ENCODE measurements at places on chromosomes 7 and 10.

GRCh38 chr7:41058986-41059741, 643.7 kb downstream of the INHBA start:
- DNase-seq: no peak

GRCh38 chr10:11086177-11086840, 68.6 kb downstream of the CELF2 start:
- no peak for DNase-seq

DNA sequence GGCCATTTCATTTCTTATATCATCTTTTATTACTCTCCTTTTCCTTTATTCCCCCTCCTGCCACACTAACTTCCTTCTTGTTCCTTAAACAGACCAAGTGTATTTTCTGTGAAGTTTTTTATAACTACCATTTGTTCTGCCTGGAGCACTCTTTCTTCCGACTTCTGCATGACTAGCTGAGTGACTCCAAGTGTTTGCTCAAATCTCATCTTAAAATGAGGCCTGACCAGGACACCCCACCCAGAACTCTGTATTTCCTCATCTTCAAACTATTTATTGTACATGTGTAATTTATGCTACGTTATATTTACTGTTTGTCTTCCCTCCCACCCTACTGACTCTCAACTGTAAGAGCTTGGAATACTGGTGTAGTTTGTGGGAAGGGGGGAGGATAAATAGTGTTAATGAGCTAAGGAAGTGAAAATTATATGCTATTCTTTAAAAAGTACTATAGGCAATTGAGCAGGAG, 3.2 kb downstream of the MINDY3 start:
- DNase-seq: no peak

DNA sequence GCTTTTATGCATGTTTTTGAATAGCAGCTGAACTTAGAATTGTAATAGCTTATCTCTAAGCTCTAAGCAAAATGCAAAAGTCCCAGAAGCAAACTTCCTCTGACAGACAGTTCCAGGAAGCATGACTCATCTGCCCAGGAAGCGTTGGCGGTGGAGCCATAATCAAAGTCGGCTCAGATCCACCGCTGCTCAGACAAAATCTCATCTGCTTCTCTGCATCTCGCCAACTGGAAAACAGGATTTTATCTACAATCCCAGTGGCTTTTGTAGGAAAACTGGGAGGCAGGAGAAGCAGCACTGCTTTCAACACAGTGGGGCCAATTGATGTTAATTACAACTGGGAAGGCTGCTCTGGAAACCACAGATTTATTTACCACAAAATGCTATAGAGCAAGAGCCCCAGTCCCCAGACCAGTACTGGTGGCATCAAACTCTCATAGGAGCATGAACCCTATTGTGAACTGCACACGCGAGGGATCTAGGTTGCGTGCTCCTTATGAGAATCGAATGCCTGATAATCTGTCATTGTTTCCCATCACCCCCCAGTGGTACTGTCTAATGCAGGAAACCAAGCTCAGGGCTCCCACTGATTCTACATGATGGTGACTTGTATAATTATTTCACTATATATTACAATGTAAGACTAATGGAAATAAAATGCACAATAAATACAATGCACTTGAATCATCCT, 99.9 kb downstream of the CUBN start:
- DNase-seq: peak; percentile 60

DNA sequence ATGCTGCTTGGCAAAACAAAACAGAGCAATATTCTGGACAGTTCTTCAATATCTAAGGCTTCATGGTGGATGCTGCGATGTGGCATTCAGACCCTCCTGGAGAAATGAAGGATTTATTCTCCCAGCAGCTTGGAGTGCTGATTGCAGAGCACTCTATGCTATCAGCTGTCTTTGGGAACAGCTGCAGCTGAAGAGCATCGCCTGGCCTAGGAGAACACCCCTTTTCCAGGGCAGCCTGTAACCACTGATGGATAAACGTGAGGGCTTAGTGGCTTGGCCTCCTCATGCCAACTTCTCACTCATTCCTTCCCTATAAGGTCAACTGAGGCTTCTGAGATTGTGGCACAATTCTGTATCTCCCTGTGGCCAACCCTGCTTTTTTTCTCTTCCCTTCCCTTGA, 638.1 kb upstream of the CNTNAP2 start:
- no peak for DNase-seq

- DNase-seq: no peak
Measured at GRCh38 chr7:85489498-85489897, 302.6 kb upstream of the SEMA3D start.

DNA sequence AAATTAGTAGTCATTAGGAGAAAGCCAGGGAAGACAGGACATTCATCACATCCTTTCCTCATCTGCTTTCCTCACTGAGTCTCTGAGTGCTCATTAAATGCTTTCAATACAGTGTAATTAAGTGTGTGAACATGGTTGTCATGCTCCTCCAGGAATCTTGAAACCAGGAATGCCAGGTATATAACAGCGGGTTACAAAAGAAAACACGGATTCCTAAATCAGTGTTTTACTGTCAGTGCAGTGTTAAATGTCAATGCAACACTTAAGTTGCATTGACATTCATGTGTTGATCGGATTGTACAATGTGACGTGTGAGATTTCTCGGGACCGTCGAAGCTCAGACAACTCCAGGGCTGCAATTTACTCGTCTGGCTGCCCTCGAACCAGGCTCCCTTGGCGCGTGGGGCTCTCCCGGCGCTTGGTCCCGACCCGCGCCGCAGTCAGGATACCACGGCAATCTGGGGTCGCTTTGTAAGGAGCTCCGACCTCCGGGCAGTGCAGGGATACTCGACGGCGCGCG, 455 bp upstream of the SPAG6 start:
- no peak for DNase-seq

DNA sequence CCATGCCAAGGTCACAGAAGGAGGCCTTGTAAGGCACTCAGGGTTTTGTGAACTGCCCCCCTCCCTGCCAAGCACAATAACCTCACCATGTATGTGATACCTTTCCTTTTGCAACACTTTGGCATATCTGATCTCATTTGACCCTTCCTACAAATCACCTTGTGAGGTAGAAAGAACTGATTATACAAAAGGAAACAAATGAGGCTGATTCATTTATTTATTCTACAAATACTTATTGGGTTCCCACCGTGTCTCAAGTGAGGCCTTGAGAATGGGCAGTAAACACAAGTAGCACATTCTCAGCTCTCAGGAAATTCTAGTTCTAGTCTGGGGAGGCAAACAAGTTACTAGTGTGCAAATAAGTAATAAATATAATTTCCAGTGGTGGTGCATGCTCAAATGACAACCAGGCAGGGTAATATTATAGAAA, 19.6 kb downstream of the PLCE1 start:
- DNase-seq: no peak

GRCh38 chr10:69710008-69710888, 80.2 kb downstream of the FAM241B start:
- no peak for DNase-seq

GRCh38 chr10:121694327-121694965, 96.2 kb upstream of the FGFR2 start:
- DNase-seq: no peak

GRCh38 chr7:26865094-26865388, 651 bp upstream of the SKAP2 start:
- DNase-seq: no peak

DNA sequence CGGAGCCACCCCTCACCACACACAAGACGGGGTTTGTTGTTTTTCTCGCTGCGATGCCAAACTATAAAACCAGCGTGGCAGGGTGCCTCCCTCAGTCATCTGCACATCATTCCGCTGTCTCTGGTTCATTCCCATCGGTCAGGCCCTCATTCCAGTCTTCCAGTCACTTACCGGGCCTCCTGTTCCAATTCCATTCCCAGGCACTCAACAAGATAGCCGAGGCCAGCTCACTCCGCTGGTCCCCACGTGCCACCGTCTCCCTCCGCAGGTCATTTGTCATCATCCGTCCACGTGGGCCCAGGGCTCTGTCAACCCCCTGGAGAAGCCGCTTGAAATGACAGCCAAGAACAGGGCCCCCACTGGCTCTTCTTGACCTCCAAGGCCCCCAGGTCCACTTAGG, 6.1 kb upstream of the TMEM184A start:
- no peak for DNase-seq

GRCh38 chr10:5547681-5547930, 22.8 kb downstream of the CALML3 start:
- DNase-seq: no peak

DNA sequence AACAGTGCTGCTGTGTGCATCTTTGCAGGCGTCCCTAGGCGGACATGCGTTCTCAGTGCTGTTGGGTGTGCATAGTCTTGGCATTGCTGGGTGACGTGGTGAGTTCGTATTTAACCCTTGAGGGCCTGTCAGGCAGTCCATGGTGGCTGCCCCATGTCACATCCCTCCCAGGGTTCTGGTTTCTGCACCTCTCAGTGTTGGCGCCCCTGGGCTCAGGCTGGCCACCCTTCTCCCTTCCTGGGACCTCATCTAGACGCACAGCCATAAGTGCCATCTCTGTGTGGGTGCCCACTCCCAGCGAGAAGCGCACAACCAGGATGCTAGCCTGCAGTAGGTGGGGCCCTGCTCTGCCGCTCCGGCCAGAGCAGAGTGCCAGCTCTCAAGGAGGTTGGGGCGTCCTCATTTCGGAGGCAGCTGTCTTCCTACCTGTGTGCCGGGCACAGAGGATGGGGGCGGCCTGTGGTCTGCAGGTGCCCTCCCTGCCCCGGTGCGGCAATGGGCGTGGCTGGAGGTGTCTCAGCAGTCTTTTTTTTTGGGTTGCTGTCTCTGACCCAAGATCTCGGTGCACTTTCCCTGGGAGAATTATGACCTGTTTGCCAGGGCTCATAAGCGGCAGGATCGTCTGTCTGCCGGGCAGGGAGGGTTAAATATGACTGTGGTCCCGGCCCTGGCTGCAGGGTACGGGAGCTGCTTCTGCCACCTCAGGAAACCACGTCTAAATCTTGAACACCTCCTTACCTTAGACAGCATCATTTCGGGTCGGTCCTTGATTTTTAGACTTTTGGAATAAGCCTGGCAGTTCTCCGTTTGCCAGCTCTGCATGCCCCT, 6.5 kb downstream of the INPP5A start:
- no peak for DNase-seq

- no peak for DNase-seq
Measured at GRCh38 chr7:92790992-92791391, 45.4 kb downstream of the CDK6 start.

GRCh38 chr10:86091216-86091615, 275.4 kb downstream of the GRID1 start:
- DNase-seq: no peak

- DNase-seq: no peak
Measured at GRCh38 chr7:116211913-116212596, 1.7 kb downstream of the TES start.

DNA sequence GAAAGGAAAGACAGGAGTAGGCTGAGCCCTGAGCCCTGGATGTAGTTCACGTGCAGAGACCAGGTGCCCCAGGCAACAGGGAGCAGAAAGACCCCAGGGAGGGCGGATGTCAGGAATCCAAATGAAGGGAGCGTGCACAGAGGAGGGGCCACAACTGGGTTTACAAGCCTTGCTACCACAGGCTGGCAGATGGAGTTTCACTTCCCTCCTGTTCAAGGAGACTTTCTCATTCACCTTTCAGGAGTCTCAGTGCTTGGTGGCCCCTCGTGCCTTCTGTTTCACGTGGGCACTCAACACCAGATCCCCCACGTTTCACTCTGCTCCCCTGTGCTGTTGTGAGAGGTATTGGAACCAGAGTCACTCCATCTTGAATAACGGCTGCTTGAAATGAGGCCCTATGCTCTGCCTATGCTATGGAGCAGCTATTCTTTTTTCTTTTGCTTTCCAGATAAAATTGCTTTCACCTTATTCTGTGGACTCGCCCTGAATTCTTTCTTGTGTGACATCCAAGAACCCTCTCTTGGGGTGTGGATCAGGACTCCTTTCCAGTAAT, 601.4 kb upstream of the IGFBP3 start:
- no peak for DNase-seq

DNA sequence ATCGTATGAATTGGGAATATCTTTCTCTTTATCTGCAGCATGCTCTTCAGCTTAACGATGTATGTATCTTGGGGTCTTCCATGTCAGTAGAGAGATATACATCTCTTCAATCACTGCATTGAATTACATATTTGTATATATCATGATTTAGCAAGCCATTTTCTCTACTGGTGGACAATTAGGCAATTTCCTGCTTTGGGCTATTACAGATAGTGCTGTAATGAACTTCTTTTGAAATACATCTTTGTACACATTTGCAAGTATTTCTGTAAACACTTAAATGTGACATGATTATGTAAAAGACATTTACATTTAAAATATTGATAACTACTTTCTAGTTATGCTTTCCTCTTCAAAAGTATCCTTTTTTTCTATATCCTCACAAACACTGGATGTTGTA, 199.0 kb downstream of the PPP1R9A start:
- DNase-seq: no peak

GRCh38 chr10:84842593-84842992, 514.2 kb downstream of the CCSER2 start:
- no peak for DNase-seq

- no peak for DNase-seq
Measured at GRCh38 chr7:39265641-39266591, 288.2 kb downstream of the POU6F2 start.

DNA sequence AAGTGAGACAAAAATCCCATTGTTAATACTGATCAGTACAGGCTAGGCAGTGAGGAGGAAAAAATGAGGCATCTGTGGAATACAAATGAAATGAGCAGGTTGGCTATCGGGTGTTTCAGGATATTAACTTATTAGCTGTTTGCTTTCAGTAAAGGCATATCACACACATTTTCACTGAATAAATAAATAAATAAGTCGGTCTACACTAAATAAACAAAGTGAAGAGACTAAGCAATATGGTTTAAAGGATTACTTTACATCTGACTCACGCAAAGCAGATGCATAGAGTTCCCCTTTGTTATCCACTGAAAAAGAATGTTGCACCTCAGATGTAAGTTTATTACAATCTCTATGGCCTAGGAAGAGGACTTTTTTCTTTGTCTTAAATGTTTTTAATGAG, 6.3 kb upstream of the SEMA3A start:
- DNase-seq: no peak

DNA sequence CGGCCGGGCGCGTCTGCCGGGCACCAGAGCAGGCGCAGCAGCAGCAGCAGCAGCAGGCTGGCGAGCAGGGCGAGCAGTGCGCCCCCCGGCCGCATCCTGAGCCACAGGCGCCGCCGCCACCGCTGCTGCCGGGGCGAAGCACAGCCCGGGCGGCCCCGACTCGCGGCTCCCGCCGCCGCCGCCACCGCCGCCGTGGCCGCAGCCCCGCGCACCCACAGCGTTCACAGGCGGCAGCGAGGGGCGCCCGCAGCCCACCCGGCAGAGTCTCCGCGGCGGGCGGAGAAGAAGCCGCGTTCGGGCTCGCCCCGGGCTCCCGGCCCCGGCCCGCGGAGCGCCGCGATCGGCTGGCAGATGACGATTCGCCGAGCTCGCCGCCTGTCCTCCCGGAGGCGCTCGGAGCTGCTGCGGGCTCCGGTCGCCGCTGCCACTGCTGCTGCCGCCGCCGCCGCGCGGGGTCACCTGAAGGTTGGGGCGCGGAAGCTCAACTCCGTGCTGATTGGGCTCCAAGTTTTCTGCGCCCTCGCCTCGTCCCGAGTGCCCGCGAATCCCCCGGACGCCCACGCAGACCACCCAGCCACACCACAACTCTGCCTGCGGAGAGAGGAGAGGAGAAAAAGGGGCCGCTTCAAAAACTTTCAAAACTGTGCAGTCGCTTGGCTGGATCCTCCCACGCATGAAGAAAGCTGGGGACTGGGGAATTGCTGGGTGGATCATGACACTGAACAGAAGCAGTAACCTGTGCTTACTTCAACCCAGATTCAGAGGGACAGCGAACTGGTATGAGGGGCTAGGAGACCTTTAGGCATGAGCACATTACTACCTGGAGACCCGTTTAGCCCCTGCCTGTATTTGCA, at the start of gene ST8SIA6:
ST8SIA6 (minus strand) TSS at position 435 of the 854 bp plus-strand sequence; CDS start at position 95, 340 bp downstream.
- peak; percentile 14 for DNase-seq

All from activated CD8-positive, alpha-beta memory T cell treated with anti-CD3 and anti-CD28 coated beads for 1 hour (primary cell).